Suppressor macrophage treated with lipopolysaccharide for 1 hour (primary cell): ENCODE measurements at places on chromosomes 2 and 18.

GRCh38 chr18:8448130-8448529 lies 161.1 kb upstream of the RAB12 start:
- DNase-seq, result no peak

- no peak for DNase-seq
Measured at GRCh38 chr2:156538083-156538504, 101.9 kb downstream of the GPD2 start.

- no peak for DNase-seq
Measured at GRCh38 chr2:31249009-31249690, 15.2 kb downstream of the EHD3 start.

- no peak for DNase-seq
Measured at GRCh38 chr2:79585701-79586433, 73.0 kb downstream of the CTNNA2 start.

DNA sequence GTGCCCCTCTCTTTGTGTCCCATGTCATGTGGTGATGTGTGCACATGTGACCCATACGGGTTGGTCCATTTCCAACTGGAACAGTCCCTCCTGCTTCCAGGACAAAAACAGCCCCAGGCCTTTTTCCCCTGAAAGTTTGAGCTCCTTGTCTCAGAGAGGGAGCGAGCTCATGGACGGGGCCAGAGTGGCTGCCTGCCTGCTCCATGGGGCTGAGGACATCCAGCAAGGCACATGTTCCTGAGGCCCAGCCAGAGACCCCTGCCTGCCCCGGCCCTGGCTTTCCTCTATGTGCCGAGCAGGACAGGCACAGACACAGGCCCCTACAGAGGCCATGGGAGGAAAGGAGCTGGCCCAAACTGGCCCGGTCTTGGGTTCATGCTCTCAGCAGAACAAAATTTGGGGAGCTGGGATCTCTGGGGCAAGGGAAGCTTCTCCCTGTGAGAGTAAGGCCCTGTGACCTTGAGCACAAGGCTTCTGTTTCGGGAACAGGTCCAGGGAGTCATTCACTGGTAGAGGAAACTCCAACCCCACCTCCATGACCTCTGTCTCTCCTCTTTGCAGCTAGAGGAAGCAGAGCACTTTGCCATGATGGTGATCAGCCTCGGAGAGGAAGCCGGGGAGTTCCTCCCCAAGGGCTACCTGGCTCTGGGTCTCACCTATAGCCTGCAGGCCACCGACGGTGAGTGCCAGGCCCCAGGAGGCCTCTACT lies 105.8 kb upstream of the MCFD2 start:
- DNase-seq, result no peak

- DNase-seq, result no peak
Measured at GRCh38 chr2:195022508-195022830, 634.6 kb upstream of the SLC39A10 start.

DNA sequence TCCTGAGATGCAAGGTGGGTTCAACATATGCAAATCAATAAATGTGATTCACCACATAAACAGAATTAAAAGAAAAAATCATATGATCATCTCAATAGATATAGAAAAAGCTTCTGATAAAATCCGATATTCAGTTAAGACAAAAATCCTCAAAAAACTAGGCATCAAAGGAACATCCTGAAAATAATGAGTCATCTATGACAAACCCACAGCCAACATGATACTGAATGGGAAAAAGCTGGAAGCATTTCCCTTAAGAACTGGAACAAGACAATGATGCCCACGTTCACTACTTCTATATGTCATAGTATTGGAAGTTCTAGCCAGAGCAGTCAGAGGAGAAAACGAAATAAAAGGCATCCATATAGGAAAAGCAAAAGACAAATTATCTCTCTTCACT lies 80.4 kb downstream of the MYO3B start:
- DNase-seq, result no peak

GRCh38 chr2:36371070-36371874 lies 15.7 kb downstream of the CRIM1 start:
- DNase-seq, result no peak

GRCh38 chr2:118774458-118775133 lies 72.9 kb downstream of the EN1 start:
- DNase-seq, result peak; percentile 1

GRCh38 chr2:186653511-186653910 lies 40.3 kb upstream of the FAM171B start:
- DNase-seq, result no peak

- DNase-seq, result no peak
Measured at GRCh38 chr18:33495278-33495677, 54.8 kb upstream of the CCDC178 start.

GRCh38 chr18:49170925-49171505 lies 220.2 kb upstream of the SMAD7 start:
- DNase-seq, result peak; percentile 68

DNA sequence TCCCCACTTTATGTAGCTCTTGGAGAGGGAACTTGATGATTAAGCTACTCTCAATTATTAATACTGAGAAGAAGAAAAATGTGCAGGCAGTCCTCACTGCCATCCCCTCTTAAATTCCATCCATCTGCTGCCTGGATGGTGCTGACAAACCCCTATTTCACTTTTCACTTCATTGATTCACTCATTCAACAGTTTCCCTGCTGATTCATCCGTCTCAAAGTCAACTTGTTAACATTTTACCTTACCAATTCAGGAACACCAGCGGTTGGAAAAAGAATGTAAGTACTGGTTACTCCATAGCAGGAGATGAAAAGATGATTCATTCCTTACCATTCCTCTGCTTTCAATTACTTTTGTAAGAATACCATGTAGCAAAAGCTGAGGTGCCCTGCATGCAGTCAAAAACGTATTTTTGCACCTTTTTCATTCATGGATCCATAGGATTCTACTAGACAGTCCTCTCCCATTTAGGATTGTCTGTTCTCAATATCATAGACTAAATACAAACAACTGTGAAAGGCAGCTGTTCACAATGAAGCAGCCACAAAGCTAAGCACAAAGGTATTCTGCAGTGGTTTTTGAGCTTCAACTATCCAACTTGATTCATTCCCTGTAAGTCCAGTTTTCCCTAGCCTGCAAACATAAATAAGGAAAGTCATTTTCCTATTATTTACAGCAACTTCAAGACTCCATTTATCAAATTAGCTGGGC lies 262.0 kb downstream of the MREG start:
- DNase-seq, result peak; percentile 58
